ENCODE measurements at places on chromosomes 7 and 10.

- DNase-seq: no peak
Measured at GRCh38 chr10:34190580-34190979, 624.5 kb downstream of the PARD3 start.

DNA sequence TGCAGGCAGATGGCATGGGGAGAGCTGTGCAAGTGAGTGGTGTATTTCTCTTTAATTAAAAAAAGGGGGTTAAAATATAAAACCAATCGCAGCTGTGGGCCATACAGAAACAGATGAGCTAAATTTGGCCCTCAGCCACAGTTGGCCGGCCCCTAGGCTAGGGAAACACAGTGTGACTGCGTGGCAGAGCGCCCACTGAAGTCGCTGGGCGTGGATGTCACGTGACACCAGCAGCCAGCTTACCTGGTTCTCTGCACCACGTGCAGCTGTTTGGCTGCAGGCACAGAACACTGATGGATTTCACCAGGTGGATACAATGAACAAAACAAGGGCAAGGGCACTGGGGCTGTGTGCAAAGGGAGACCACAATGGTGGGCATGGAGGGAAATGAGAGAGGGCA is 119.3 kb upstream of the ZNF746 start:
- no peak for DNase-seq

GRCh38 chr10:7035126-7035761 is 375.6 kb downstream of the SFMBT2 start:
- DNase-seq: no peak

- no peak for DNase-seq
Measured at GRCh38 chr10:6019796-6020195, 42.4 kb downstream of the IL2RA start.

DNA sequence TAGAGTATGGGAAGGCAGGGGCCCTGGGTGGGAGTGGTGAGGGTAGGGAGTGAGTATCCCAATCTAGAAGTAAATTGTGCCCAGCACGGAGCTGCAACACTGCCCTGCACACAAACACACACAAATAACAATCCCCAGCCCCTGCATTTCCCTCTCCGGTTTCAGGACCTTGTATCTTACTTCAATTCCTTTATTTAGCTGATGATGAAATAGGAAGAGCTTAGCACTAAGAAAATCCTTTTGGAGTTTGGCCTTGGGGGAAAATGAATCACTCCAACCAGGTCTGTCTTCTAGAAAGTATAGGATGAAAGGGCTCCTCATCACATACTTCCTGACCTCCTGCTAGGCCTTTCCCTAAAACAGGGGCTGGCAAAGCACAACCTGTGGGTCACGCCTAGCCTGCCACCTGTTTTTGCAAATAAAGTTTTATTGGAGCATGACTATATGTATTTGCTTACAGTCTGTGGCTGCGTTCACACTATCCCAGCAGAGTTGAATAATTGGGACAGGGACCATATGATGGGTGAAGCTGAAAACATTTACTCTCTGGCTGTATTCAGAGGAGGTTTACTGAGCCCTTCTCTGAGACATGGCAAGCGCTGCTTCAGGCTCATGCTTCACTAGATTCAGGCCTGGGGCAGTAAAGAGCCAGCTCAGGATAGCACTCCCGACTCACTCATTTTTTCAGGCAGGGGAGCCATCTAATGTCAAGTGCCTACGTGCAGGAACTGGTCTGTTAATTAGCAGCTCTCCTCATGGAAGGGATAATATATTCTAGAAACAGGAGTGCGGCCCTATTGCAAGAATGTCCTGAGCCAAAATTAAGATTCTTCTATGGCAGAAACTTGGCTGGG is 111.0 kb downstream of the EGFR start:
- no peak for DNase-seq

DNA sequence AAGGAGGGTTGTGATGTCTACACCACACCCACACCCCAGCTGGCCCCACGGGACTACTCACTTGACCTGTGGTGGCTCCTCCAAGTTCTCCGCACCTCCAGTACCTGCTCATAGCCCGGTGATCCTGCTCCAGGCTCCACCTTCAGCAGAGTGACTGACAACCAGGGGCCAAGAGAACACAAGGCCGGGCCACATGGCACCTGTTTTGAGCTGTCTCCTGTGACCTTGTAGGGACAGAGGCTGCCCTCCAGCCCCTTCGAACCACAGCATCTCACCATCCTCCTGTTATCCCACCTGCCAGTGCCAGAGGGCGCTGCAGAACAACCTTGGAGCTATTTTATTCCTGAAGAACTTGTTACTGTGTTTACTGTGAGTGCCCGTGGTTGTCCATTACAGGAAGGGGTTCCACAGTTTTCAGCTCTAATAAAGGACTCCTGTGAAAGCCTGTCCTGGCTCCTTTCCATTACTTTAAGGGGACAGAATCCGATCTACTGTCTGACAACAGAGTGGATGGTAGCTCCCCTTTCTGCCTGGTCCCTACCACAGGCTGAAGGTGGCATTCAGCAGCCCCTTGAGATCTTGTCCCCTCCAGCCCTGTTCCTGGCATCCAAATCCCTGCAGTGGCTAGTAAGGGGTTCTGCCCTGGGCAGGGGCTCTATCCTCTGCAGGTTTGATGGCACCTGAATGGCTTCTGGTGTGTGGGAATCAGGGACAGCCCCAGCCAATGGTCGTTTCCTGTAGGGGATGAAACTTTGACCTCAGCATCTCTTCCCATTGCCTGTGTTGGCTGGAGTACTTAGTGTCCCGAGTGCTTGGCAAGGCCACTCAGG is 50.8 kb downstream of the C10orf120 start:
- no peak for DNase-seq

GRCh38 chr10:62817766-62818425 is 1.7 kb upstream of the EGR2 start:
- DNase-seq: no peak

GRCh38 chr7:157628456-157628855 is 291.7 kb downstream of the DNAJB6 start:
- no peak for DNase-seq

DNA sequence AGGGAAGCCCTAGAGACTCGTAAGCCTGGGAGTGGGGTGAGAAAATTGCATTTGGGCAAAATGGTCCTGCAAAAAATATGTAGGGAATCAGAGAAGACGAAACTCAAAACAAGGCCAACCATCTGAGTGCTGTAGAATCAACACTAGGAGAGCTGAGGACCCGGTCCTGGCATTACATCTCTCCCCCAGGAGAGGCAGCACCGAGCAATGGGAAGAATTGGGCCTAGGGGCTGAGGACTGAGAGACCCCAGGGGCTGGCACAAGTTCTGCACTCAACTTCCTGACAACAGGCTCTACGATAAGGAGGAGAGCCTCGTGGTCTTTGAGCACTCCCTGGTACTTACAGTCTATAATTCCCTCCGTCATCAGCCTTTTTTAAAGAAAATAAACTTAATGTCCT is 47.6 kb downstream of the BPGM start:
- no peak for DNase-seq

DNA sequence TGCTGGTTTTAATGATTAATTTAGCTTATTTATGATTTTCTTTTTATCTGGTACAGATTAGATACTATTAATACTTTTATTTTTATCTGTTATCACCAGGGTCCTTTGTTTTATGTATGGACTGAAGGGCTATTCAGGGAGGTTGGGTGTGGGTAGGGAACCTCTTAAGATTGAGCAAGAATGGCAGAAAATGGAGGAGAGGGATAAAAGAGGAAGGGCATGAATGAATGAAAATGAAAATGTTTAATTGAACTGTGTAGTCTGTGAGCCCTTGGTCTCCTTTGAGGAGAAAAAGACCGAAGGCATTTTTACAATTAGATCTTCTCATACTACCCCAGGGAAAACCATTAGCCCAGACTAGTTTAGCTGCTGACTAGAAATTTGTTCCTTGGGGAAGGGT is 93.1 kb downstream of the CDK14 start:
- no peak for DNase-seq

DNA sequence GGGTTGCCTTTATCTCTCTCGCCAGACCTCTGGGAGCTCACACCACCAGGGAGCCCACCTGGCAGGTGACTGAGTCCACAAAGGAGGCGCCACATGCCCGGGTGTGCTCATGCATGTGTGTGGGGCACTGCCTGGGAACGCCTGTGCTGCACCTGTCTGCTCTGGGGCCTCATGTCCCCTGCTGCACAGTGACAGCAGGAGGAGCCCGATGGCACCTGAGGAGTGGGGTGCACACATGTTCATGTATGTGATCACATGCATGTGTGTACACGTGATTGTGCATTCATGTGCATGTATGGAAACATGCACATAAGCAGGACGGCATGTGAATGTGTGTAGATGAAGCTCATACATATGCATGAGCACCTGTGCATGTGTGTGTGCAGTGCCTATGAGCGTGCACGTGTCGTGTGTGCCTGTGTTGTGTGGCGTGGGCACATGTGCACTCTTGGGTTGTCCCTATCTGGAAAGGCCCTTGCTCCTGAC is 22.0 kb downstream of the YKT6 start:
- no peak for DNase-seq

DNA sequence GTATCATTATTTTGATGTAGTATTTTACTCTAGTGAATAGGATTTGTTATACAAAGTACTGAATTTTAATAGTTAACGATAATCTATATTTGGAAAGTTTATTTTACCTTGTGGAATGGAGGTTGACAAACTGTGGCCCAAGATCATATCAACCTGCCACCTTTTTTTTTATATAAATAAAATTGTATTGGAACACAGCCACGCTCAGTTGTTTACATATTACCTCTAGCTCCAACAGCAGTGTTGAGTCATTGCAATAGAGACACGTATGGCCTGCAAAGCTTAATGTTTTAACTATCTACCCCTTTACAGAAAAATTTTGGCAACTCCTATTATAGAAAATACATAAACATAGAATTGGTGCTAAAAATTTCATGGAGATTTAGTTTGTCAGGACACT is 239.3 kb downstream of the THSD7A start:
- DNase-seq: no peak

DNA sequence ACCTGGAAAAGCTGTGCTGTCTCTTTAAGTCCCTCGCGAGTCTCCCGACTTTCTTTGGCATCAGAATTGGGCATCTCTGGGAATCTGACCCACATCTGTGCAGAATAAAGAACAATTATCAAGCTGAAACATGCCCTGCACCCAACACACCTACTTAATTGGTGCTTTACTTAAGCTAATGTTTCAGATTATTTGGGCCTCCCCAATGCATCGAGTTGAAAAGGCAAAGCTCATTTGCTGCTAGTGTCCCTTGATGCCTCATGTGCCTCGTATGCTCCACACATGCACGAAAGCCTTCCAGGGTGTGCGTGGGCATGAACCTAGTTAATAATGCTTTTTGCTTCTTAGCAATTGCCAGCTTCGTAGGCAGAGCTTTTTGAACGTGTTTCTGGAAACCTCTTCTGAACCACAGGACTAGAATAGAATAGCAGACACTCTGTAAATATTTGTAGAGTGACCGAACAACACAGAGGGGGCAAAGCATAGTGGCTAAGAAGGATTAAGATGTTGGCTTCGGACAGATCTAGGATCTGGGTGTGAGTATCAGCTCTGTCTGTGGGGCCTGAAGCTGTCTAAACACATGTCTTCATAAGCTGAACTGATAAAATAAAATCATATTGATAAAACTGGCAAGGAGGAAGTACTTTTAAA is 26.7 kb upstream of the FGFR2 start:
- DNase-seq: no peak

DNA sequence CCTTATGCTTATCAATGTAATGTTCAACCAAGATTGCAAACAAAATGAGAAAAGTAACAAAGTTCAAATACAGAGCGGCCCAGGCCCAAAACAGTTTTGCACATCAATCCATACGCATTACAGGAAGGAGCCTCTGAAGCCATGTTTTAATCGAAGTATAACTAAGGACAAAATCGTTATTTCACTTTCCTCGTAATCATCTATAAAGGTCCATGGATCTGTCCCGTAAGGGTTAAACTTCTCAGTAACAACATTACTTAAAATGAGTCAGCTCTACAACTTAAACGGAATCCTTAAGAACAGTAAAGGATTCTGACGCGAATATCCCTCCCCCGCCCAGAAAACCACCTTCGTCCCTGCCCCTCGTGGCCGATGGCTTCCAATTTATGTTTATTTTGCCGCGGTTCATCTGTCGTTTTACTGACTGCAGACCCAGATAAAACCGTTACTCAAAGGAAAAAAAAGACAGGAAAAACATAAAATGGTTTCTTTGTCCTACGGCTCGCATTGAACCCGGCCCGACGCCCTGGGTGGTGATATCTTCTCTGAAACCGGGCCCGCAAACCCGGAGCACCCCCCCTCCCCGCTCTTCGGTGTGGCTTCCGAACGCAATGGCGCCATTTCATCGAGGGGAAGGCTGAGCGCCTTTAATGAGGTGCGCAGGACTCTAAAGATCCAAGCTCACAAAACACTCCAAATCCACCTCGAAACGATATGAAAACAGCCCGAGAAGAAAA is 1.1 kb downstream of the HNRNPA2B1 start:
- DNase-seq: no peak

DNA sequence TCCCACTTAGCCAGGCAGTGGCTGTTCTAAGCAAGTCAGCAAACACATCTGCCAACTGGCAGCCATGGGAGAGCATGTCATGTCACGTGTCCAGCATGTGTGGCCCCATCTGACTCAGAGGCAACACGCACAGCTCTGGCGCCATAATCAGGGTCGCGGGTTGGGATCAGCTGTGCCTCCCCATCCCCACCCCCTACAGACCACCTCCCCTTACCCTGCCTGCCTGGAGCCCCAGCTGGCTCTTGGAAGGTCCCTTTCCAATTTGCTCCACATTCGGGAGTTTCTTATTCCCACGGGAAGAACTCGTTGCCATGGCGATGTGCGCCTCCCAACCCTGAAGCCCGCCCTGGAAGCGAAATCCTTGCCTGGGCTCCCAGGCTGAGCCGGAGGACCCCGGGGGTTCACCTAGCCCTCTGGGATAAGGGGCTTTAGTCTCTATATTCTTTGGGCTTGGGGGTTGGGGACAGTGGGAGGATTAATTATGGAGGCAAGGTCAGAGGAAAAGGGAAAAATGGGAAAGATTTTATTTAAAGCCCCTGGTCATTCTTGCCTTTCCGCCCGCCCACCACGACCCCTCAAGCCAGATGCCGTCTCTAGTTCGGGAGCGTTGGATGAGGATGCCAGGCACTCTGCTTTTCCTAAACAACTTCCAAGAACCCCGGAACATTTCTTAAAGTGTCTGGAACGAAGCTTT is 283.7 kb downstream of the ZEB1 start:
- peak; percentile 45 for DNase-seq

- no peak for DNase-seq
Measured at GRCh38 chr7:26376175-26376917, 84.7 kb downstream of the SNX10 start.
